SK-N-SH treated with all-trans-retinoic acid at 6 μM for 48 hours (cell line): ENCODE measurements at places on chromosomes 7 and 10.

- no peak for ATAC-seq
Observed at GRCh38 chr10:72228318-72228751, 12.3 kb upstream of the ASCC1 start.

DNA sequence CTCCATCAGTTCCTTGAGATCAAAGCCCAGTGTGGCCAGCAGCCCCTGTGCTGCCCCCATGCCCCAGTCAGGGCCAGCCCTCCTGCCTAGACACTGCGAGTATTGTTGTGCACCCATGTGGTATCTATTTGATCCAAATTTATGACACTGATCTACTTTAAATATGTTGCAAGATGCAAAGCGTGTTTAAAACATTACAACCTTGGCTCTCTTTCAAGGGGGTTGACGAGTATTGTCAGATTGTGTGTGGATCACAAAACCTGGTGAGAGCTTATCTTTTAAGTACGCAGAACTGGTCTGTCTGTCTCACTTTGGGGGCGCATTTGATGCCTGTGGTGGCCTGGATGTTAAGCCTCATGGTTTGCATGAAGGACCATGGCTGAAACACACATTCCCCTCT, 108.9 kb downstream of the COL13A1 start:
- no peak for ATAC-seq

GRCh38 chr7:93987297-93987696, 16.9 kb downstream of the BET1 start:
- no peak for ATAC-seq

- no peak for ATAC-seq
Observed at GRCh38 chr7:30923774-30924413, 12.2 kb downstream of the AQP1 start.
